ENCODE measurements at places on chromosomes 16 and 17. TPM values are rescaled to one million over a fixed set of nuclear protein-coding genes. Genes with fewer than 3 reads are reported as not detected.

Gene BCO1
- total RNA-seq: 0.30 TPM

DNA sequence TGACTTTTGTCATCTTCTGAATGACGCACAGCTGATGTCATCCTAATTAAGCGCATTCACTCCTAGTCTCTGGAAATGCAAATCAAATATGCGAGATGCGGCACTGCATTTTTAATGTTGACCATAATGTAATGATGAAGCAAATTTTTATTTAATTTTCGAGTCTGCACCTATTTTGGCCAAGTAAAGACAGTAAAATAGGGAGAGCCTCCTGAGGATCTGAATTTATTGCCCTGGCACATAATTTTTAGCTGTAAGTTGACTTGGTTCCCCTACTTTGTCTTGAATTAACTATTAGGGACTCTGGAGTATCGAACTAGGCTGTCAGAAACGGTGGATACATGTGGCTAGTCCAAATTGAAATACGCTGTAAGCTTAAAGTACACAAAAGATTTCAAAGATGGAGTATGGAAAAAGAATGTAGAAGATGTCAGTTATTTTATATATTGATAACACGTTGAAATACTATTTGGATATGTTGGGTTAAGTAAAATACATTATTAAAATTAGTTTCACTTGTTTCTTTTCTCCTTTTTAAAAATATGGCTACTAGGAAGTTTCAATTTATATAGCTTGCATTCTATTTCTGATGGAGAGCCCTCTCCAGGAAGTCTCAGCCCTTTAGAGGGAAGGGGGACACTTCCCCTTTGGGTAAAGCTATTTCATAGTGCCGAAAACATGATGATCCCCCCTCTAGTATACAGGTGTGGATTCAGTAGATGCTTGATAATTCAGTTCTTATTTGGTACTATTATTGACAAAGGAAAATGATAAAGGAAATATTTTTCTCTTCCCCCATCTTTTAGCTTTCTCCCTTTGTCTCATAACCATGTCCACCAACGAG lies 991 bp downstream of the KPNA2 start:
- ATAC-seq: no peak

GRCh38 chr16:82452004-82452756 lies 174.6 kb upstream of the CDH13 start:
- no peak for ATAC-seq

GRCh38 chr17:81323411-81323868 lies 28.3 kb upstream of the SLC38A10 start:
- ATAC-seq: peak; percentile 40

Gene CALB2
- total RNA-seq: not detected

Gene MRPL38
- total RNA-seq: 35.5 TPM

DNA sequence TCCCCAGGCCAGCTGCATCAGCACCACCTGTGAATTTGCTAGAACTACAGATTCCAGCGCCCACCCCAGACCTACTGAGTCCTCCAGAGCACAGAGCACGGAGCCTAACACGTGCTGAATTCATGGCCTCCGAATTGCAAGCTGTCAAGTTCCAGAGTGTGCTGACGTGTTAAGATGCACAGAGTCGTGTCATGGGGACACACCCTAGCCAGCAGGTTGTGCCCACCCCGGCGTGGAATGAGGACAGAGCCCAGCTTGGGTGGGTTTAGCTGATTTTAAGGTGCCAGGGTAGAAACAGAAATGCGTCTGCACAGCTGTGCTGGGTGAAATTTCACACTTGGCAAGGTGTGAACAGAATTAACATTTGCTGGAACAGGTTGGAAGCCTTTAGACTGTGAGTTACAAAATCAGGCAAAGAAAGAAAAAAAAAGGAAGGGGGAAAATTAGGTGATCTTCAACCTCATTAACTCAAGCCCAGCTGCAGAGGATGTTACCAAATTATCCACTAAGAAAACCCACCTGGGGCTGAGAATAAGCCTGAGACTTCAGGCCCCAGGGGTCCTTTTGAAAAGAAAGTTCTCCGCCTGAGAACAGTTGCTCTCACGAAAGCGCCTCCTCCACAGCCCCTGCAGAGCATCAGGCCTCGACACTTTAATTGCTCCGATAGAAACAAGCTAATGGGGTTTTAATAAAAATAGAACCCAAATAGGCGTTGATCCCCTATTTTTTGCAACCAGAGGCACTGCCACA lies 27.1 kb downstream of the GINS3 start:
- ATAC-seq: peak; percentile 26

DNA sequence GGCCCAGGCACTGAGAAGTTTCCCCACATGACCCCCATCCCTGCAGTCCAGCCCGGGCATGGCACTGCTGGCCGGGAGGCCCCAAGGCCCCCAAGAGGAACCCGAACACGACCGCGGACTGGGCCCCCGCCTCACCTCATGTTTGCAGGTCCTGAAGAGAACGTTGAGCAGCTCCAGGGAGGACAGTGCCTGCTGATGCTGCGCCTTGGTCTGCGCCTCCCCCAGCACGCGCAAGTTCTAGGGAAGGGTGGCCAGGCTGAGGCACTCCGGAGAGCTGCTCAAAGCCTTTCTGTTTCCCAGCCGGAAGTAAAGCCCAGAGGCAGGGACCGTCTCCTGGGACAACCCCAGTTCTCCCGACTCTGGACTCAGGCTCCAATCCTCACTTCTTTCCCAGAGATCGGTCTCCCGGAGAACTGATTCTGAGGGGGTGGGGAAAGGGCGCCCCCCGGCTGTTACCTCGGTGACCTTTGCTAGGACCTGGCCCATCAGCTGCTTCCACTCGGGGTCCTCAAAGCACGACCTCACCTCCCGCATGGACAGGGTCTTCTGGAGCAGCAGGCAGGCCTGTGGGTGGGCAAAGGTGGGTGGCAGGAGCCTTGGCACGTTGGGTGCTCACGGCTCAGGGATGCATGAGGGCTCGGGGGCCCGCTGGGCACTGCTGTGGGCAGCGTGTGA lies 13.7 kb downstream of the MYBBP1A start:
- no peak for ATAC-seq

GRCh38 chr17:80614332-80615047 lies 69.9 kb downstream of the RPTOR start:
- no peak for ATAC-seq

- ATAC-seq: no peak
Observed at GRCh38 chr17:78714534-78714933, 67.5 kb downstream of the CYTH1 start.

- no peak for ATAC-seq
Observed at GRCh38 chr16:27085182-27085581, 18.5 kb downstream of the C16orf82 start.

DNA sequence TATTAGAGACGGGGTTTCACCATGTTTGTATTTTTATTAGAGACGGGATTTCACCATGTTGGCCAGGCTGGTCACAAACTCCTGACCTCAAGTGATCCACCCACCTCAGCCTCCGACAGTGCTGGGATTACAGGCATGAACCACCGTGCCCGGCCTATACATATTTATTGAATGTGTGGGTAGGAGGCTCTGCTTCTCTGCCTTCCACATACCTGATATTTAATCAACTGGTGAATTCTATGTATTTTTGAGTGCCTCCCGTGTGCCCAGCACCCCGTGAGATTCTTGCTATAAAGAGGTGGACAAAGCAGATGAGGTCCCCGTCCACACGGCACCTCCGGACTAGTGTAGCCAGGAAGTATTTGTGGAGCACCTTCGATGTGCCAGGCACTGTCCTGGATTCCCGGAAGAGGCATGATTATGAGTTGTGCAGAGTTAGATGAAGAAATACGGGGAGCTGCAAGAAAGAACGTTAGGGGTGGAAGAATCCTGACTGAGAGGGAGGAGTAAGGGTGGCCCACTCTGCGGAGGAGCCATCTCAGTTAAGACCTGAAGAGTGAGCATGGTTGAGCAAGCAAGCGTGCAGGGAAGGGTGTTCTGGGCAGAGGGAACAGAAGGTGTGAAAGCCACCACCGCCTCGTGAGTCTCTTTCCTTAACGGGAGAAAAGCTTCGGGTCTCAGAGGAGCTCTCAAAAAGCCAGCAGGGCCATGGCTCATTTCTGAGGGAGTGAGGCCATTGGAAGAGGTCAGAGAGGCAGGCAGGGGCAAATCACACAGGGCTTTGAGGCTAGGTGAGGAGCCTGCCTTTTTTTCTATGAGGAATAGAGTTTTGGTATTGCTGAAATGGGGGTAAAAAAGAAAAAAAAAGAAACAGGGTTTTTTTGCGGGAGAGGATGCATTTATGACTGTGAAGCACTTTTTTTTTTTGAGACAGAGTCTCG lies 21.2 kb downstream of the CRISPLD2 start:
- ATAC-seq: no peak

- ATAC-seq: no peak
Observed at GRCh38 chr17:80327518-80327917, 66.9 kb downstream of the RNF213 start.

Gene SSTR5
- not detected for total RNA-seq

Gene NPTX1
- 0.61 TPM for total RNA-seq

- no peak for ATAC-seq
Observed at GRCh38 chr16:7624871-7625766, 292.5 kb downstream of the RBFOX1 start.

DNA sequence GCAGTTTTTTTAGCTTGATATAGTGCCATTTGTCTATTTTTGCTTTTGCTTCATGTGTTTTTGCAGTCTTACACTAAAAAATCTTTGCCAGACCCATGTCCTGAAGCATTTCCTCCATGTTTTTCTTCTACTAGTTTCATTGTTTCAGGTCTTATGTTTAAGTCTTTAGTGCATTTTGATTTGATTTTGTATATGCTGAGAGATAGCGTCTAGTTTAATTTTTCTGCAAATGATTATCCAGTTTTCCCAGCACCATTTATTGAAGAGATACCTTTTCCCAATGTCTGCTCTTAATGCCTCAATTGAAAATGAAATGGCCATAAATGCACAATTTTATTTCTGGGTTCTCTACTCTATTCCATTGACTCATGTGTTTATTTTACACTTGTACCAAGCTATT lies 40.8 kb upstream of the NACA2 start:
- no peak for ATAC-seq

- peak; percentile 97 for ATAC-seq
Observed at GRCh38 chr16:46789499-46790414, 41.2 kb downstream of the C16orf87 start.

- ATAC-seq: no peak
Observed at GRCh38 chr16:11658896-11659708, 9.2 kb upstream of the SNN start.

DNA sequence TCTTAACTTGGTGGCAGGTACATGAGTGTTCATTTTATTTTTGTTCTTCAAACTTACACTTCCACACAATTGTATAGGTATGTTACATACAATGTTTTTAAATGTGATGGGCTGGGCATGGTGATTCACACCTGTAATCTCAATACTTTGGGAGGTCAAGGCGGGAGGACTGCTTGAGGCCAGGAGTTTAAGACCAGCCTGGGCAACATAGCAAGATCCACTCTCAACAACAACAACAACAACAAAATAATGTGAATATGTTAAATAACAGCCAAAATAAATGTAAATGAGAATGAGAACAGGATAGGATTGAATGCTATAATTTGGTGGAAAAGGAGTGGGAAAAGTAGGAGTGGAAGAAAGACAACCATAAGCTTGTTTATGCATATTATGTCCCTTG lies 2.6 kb downstream of the NSMCE1 start:
- ATAC-seq: no peak

Data from motor neuron (in vitro differentiated cells).